ENCODE measurements at places on chromosomes 6 and 20.
A peak's percentile ranks its signal among the peaks of the same experiment; 100 is the strongest.

DNA sequence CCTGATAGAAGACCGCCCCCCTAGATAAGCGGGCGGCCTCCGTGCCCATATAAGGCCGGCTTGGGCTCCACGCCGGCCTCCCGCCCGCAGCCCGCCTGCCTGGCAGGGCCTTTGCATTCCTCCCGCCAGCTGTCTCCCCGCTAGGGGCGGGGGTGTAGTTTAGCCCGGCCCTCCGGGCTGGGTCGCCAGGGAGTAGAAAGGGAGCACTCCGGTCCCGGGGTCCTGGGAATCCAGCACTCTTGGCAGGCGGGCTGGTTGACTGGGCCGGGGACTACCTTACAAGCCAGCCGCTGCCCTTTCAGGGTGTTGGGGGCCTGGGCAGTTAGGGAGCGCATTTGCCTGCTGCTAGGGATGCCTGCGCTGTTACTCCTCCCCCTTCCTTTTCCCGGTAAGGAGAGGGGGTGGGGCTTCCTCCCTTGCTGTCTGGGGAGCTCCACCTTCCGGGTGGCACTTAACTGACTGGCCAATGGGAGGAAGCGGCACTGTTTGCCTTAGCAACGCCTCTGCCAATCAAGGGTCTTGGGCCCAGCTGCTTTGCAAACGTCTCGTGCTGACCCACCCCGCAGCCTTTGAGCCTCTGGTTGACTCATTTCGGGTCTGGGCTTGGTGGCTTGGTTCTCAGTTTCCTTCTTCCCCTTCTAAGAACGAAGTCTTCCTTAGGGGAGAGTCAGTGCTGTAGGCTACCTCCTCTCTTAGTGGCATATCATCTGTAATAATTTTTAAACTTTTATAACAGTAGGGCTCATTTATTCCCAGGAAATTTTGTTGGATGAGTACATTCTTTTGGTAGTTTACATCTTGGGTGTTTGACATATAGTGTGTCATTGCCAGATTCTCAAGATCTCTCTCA, 3.4 kb downstream of the SRF start:
- DNase-seq: peak; percentile 22

DNA sequence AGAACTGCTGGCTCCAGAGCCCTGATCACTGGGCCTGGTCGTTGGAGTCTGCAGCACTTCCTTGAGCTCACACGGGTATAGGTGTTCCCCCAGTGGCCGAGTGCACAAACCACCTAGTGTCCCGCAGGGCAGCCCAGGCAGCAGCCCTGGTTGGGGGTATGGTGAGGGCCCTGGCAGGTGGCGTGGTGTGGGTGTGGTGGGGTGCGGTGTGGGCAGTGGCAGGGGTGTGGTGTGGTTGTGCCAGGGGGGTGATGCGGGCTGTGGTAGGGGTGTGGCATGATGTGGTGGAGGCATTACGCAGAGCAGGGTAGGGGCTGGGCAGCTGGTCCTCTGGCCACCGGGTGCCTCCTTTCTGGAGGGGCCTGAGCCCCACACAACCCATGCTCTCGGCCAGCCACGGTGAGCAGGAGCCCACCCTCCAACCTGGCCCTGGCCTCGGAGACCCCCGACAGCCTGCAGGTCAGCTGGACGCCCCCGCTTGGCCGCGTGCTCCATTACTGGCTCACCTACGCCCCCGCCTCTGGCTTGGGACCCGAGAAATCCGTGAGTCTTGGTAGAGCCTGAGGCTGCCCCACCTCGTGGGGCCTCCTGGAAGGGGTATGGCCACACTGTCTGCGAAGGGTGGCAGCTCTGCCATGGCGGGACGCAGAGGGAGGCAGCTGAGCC, 20.5 kb downstream of the COL20A1 start:
- no peak for DNase-seq

- no peak for DNase-seq
Measured at GRCh38 chr6:162123797-162124196, 603.8 kb downstream of the PRKN start.

GRCh38 chr20:57528148-57528547, 3.2 kb upstream of the CTCFL start:
- no peak for DNase-seq

DNA sequence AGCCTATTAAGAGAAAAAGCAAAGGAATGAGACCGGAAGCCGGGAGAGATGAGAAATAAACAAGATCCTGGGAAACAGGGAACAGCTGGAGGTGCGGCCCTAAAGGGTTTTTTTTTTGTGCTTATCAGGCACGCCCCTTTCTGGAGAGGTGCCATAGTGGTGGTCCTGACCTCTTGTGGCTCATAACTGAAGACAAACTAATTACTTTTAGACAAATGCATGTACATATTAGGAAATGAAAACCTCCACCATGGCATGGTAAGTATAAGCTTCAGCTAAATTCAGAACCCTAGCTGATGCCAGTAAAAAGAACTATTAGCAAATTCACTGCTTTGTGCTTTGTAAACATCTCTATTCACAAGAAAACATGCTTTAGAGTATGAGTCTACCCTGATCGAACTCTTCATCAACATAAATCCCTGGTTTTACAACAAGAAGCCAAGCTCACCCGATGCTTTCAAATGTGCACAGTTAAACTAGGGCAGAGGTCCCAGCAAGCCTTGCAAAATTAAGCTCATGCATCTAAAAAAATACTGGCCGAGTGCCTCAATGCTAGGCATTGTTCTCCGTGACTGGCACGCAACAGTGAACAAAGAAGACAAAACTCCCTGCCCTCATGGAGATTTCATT, 96.4 kb upstream of the MRPS10 start:
- DNase-seq: no peak
